Temporal lobe (tissue), 4 donors: ENCODE measurements at places on chromosomes 5 and 9. TPM values are rescaled to one million over a fixed set of nuclear protein-coding genes. Genes with fewer than 3 reads are reported as not detected.

GRM6 gene
- under 0.01 TPM for total RNA-seq

PHAX gene
- total RNA-seq = 75.2 TPM

SPATA31A7 gene
- total RNA-seq = not detected

LTC4S gene
- total RNA-seq = 0.74 TPM

FAM169A gene
- 55.1 TPM for total RNA-seq

OR1B1 gene
- not detected for total RNA-seq

PALM2AKAP2 gene
- 2.5 TPM for total RNA-seq
